ENCODE measurements at places on chromosomes 12 and 14.

- DNase-seq, result no peak
Measured at GRCh38 chr12:1117371-1117770, 126.3 kb downstream of the ERC1 start.

- no peak for DNase-seq
Measured at GRCh38 chr12:46387670-46388069, 15.1 kb upstream of the SLC38A2 start.

GRCh38 chr12:48991247-48992050 lies 7.7 kb downstream of the DDN start:
- no peak for DNase-seq

DNA sequence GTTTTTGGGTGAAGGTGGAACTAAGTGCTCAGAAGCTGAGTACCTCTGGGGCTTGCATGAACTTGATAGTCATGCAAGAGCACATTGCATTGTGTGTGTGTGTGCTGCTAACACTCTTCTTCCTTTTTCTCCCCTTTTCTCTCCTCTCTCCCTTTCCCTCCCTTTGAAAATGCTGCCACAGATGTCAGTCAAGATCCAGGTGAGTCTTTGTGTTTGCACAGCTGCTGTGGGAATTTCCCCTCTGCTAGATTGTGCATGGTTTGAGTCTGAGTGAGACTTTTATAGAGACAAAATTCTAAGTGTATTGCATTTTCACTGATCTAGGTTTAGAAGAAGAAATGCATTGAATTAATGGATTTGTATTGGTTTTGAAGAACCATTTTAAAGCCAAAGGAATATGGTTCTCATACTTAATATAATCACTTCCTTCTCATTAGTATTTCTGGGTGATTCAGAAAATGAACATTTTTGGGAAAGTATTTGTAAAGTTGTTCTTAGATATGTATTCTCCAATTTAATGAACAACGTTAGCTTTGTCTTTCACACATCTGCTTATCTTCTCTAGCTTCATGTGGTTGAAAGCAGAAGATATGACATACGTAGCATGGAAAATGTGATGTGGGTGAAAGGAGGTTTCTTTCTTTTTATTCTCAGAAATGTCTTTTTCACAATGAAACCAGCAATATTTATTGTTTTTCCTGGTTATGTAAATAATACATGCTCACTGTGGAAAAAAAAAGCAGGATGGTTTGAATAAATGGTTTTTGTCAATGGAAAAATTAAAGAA lies 108.5 kb downstream of the NRXN3 start:
- no peak for DNase-seq

DNA sequence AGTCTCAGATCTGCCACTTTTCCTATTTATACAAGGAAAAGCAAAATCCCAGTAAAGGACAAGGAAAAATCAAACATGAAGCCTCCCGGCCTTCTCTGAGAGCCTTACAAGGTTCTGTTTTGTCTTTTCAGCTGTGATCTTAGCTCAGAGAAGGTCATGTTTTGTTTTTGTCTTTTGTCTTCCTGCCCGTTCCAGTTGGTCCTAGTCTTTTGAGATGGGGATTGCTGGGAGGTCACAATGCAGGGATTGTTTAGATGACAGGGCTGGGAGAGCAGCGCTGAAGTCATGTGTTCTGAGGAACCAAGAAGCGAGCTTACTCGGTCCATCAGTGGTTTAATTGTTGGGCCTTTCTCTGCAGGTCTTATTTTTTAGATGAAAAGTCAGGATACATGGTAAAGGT lies 6.0 kb downstream of the PLEKHH1 start:
- DNase-seq, result no peak

DNA sequence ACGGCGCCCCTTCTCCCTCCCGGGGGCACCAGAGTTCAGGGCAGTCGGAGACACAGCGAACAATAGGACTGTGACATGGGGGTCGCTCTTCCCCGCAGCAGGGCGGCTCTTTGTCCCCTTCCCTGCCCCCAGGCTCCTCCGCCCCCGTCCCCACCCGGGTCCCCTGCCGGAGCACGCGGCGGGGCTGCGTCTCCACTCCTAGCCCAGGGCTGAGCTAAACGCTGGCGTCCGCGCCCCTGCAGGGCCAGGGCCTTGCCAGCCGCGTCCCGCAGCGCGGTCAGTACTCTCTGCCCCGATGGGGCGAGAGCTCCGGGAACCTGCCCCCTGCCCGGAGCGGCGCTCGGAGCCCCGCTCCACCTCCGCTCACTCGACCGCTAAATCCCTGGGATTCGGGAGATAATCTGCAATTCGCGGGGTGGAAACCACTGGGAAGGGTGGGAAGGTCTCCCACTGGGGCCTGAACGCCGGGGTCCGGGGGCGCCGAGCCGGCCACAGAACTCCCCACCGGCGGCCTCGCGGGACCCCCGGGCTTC lies 825 bp upstream of the CCDC85C start:
- no peak for DNase-seq

DNA sequence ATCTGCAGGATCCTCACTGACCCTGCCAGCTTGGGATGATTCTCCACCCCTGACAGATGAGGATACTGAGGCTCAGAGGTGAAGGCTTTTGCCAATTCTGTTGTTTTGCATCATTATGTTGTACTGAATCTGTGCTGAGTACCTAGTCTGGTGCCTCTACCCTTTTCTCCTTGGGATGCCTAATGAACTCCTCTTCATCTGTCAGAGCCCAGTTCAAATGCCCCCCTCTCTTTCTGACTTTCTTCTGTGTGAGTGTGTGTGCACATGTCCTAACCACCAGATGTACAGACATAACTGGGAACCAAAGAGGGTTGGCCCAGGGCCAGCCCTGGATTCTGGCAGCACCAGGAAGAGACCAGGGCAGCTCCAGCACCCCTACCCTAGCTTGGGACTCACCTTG lies 22.8 kb downstream of the FOXN4 start:
- no peak for DNase-seq

- no peak for DNase-seq
Measured at GRCh38 chr12:124599074-124599999, 31.9 kb upstream of the NCOR2 start.

- DNase-seq, result no peak
Measured at GRCh38 chr12:30908076-30908721, 18.3 kb upstream of the TSPAN11 start.

DNA sequence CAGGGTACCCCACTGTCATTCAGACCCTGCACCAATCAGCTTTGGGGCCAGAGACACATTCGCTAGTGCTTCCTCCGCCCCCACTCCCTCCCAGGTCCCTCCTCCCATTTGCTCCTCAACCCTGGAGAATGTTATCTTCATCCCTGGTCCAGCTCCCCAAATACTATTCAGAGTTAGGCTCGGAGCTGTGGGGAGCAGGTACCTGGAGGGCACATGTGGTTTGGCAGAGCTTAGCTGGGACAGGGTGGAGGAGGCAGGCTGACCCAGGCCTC lies 19.5 kb downstream of the VSX2 start:
- no peak for DNase-seq

DNA sequence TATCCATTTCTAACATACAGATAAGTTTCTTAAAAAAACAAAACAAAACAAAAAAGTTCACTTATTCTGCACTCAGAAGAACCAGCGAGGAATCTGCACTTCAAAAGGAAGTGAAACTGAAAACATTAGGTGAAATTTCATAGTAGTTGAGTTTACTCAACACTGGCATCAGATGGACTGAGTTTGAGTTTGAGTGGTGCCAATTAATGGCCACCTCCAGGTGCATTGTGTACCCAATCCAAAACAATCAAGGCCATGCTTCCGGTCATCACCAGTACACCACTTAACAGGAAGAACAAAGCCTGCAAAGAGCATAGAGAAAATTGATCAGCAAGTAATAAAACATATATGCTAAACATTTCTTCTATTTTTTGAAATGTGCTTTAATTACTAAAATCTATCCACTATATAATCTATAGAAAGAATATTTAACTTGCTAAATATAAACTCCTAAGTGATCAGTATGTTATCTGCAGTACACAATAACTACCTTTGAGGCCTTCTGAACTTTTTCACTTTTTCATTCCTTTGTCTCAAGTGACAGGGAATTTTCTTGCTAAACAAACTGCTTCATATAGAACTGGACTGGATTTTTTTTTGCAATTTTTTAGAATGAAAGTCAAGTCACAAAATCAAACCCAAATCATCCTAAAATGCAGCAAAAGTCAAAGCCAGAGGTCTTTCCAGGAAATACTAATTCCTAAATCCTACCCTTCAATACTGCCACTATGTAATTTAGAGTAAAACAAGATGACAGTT lies 11.5 kb downstream of the SLC38A2 start:
- no peak for DNase-seq

- DNase-seq, result no peak
Measured at GRCh38 chr12:64010069-64010686, 165.7 kb downstream of the SRGAP1 start.

GRCh38 chr12:109737631-109738030 lies 24.0 kb downstream of the FAM222A start:
- no peak for DNase-seq

DNA sequence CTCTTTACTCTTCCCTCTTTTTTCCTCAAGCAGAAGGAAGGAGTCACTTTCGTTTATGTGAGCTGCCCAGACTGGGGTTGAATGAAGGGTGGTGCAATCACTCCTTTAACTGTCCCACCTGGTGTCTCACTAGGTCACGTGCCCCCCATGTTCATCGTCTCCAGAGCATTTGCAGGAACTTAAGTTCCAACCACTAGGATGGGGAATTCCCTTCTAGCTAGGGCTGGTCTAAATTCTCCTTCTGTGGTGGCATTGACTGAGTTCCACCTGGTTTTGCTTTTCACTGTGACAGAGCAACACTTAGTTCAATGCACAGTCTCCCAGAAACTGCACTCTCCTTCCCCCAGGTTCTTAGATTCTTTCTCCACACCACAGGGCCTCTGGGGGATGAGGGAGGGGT lies 9.5 kb downstream of the FANCM start:
- DNase-seq, result no peak

GRCh38 chr12:101777978-101778377 lies 38.7 kb upstream of the SYCP3 start:
- no peak for DNase-seq

DNA sequence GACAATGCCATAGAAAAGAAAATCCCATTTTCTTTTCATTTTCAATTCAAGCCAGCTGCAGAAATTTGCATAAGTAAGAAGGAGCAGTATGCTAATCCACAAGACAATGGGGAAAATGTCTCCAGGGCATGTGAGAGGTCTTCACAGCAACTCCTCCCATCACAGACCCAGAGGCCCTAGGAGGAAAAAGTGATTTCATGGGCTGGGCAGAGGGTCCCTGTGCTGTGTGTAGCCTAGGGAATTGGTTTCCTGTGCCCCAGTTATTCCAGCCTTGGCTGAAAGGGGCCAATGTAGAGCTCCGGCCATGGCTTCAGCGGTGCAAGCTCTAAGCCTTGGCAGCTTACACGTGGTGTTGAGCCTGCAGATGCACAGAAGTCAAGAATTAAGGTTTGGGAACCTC lies 211.4 kb downstream of the CCDC59 start:
- DNase-seq, result no peak

- DNase-seq, result no peak
Measured at GRCh38 chr12:104258476-104259067, 43.0 kb downstream of the TXNRD1 start.

DNA sequence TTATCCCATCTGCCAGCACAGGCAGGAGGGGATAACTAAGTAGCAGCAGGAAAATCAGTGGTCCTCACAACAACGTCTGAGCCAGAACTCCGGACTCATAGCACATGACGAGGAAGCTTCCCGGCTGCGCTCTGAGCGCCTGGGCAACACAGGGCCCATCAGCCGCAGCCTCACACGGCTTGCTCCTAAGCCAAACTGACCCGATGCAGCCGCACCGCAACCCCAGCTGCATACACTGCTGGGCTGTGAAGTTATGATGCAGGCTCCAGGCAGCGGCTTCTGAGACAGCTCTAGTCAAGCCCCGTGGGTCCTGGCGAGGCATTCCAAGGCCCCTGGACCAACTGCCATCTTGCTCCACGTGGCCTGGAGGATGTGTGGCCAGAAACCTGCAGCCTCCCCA lies 28.1 kb downstream of the ZFYVE21 start:
- DNase-seq, result no peak

DNA sequence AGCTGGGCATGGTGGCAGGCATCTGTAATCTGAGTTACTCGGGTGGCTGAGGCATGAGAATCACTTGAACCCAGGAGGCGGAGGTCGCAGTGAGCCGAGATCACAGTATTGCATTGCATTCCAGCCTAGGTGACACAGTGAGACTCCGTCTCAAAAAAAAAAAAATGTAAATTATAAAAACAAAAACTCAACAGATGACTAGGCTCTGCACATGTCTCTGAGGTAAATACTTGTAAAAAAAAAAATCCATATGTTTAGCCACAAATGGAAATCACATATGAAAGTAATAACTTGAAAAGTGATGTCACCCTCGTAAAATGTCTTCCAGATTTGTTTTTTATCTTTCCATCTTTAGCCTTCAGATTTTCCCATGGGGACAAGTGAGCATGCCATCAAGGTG lies 85.0 kb downstream of the KICS2 start:
- no peak for DNase-seq

- no peak for DNase-seq
Measured at GRCh38 chr14:101948666-101949216, 15.6 kb upstream of the DYNC1H1 start.

- no peak for DNase-seq
Measured at GRCh38 chr12:52368508-52368907, 1.2 kb upstream of the KRT85 start.

DNA sequence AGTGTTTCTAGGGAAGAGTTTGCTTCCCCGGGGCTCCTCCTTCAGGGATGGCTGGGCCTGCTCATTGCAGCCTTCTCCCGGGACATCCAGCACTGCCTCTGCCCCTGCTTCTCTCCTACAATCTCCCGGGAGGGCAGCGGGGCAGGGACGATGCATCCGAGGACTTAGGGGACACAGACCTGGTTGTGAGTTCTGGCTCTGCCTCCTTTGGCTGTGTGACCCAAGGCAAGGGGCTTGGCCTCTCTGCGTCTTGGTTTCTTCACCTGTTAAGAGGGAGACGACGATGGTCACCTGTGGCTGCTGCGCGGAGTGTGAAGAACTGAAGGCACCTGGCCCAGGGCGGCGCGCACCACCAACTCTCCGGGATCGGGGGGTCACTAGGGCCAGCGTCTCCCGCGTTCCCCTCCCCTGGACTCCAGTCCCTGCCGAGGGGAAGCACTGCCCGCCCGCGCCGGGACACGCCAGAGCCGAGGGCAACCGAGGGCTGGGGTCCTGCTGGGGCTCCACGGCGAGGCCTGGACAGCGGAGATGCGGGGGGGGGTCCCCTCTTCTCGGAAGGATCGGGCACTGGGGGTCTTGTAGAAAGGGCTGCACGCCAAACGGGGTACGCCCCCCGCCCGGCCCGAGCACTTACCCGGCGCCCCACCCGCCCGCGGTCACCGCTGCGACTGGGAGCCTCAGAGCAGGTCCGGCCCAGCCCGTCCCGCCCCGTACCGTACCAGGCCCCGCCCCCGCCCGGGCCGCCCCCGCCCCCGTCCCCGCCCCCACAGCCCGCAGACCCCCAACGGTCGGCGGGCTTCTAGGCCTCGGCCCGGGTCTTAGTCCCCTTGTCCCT lies at the start of gene HVCN1:
Gene HVCN1 (minus strand): TSS at position 670 of the 835 bp plus-strand sequence. CDS start 5,870 bp downstream, outside the sequence.
- peak; percentile 20 for DNase-seq

DNA sequence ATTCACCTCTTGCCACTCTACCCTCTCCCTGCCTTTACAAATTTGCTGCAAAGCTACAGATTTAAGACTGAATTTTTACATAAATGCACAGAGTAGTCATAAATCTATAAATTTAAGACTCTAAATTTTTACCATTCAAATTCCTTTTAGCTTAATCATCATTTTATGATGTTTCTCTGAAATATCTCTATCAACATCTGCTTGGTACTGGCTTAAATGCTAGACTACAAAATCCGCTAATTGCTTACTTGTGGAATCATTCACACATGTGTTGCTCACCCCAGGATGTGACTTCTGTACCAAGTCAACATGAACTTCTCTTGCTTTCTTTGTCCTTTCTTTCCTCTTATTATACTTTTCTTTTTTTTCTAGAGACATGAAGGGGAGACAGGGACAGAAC lies 109.2 kb downstream of the GALC start:
- DNase-seq, result no peak
